ENCODE measurements at places on chromosomes 5 and 9.

DNA sequence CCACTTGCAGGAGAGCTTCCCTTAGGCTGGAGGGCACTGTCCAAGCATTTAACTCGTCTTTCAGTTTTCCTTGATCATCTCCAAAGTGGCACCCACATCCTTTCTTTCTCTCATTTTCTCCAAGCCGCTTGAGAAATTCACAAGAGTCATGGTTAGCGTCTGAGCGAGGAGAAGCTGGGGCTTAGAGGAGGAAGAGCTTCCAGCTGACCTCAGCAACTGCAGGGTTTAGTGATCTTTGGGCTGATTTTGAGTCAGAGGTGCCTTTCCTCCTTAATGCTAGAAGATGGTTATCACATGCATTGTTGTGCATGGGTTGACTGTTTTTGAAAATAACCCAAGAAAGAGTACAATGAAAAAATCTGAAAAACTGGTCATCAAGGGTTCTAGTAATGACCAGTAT is 134.7 kb downstream of the GADD45G start:
- no peak for DNase-seq

- DNase-seq, result no peak
These were observed 15.9 kb upstream of the RPL26L1 start for GRCh38 chr5:172943283-172943841.

DNA sequence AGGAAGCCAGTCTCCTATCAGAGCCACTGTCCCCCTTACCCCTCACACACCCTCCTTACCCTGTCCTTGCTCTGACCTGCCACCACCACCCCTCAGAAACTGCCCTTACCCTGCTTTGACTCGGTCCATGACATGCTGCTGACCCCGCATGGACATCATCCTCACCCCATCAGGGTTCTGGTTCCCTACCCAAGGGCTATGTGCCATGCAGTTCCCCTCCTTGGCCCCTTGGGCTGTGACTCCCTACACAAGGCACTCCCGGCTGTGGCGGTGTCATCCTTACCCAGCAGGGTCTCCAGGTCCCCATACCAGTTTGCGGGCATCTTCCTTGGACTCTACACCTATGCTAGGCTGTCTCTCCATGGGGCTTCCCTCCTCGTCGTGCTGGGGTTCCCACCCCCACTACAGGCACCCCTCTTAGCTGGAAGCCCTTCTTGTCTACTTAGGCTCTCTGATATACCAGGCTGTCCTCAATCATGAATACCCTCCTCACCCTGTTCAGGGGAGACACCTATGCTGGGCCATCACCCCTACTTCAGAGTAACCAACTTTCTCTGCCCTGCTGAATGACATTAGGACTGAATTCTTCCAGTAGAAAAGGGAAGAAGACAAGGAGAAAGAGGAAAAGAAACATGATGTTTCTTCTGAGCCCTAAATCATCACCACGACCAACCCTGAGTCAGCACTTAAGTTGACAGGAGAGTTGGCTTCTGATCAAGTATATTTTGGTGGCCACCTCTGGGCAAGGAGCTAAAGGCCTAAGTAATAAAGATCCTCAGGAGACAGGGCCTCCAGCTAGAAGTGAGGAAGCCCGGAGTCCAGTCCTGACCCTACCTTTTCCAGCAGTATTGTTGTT is 115.2 kb downstream of the GCNT1 start:
- DNase-seq, result no peak

GRCh38 chr9:77816641-77817341 is 168.7 kb upstream of the GNA14 start:
- DNase-seq, result no peak

GRCh38 chr5:35038891-35039290 is 8.9 kb downstream of the AGXT2 start:
- no peak for DNase-seq

GRCh38 chr9:133426011-133426410 is 3.8 kb downstream of the ADAMTS13 start:
- no peak for DNase-seq

- DNase-seq, result peak; percentile 27
These were observed 694 bp downstream of the RMI1 start for GRCh38 chr9:83981126-83981871.

DNA sequence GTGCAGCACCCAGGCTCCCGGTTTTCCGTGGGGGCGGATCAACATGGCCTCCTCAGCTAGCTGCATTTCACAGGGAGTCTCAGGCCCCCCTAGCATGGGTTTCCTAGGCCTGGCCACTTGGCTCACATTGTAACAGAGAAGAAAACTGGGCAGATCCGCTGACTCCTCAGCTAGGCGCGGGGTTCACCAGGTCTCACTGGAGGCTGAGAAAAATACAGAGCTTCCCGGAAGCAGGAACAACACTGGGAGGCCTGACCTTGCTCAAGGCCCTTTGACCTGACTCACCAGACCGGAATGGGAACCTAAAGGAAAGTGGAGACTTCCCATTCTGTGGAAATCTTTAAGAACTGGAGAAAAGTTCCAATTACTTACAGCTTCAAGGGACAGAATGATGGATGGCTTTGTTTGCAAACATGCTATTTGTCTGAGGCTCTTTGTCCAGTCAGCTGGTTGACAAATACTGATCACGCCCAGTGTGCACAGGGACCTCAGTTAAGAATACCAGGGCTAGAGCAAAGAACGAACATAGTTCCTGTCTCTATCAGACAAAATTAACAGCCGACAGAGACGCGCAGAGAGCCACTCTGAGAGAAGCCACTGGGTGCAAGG is 88.7 kb upstream of the LRRTM2 start:
- DNase-seq, result no peak

GRCh38 chr9:137302118-137302448 is at the start of gene NRARP:
Gene NRARP, minus strand, starts transcription at chr9:137302271. Its CDS starts 343 bp downstream, at chr9:137301928.
- peak; percentile 77 for DNase-seq

GRCh38 chr5:104139840-104140239 is 577.3 kb upstream of the NUDT12 start:
- no peak for DNase-seq

- DNase-seq, result no peak
These were observed 7.8 kb downstream of the GZMA start for GRCh38 chr5:55110217-55110616.

- DNase-seq, result no peak
These were observed 61.5 kb downstream of the NR3C1 start for GRCh38 chr5:143341807-143342570.

DNA sequence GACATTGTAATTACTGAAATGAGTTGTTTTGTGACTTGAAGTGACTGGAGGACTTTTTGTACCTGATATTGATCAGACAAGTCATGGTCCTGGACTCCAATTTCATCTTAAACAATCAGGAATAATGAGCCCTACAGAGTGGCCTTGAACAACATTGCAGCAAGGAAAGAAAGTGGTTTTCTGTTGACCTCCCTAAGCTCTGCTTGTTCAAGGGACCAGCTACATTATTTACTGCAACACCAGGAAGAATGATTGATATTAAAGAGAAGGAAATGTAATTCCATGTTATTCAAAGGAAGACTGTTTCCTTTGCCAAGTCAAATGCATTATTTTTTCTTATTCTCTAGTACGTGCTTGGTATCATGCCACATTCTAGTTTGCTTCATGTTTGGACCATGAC is 22.6 kb downstream of the ENTREP1 start:
- no peak for DNase-seq

DNA sequence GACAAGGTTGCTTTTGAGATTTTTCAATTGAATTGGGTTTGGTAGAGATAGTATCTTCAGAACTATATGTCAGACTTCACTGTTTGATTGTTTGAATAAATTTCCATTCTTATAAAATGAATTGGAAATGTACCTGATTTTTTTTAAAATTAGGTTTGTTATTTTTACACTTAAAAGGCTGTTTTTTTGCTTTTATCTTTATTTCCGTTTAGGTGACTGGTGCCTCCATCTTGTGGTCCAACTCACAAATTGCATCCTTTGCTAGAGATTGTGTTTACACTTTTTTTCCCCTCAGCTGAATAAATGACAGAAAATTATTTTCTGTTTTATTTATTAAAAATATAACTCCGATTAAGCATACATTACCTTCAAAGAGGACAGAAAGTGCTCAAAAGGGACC is 15.6 kb downstream of the NDUFAF2 start:
- DNase-seq, result no peak

DNA sequence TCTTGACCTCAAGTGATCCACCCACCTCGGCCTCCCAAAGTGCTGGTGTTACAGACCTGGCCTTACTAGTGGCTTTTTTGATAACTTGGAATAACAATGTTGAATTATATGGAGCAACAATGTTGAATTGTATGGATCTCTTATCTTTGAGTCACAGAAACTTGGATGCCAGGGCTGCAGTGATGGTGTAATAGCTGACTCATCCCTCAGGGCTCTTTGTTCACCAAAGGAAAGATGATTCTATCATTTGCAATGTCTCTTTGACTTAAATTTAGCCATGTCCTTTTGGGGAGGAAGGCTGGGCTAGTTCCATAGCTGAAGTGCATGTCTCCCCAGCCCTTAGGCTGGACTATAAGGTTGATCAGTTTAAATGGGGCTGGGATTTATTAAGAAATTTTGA is 172.3 kb downstream of the PDZD2 start:
- no peak for DNase-seq

- no peak for DNase-seq
These were observed 129.7 kb downstream of the RAPGEF6 start for GRCh38 chr5:131505237-131505908.

DNA sequence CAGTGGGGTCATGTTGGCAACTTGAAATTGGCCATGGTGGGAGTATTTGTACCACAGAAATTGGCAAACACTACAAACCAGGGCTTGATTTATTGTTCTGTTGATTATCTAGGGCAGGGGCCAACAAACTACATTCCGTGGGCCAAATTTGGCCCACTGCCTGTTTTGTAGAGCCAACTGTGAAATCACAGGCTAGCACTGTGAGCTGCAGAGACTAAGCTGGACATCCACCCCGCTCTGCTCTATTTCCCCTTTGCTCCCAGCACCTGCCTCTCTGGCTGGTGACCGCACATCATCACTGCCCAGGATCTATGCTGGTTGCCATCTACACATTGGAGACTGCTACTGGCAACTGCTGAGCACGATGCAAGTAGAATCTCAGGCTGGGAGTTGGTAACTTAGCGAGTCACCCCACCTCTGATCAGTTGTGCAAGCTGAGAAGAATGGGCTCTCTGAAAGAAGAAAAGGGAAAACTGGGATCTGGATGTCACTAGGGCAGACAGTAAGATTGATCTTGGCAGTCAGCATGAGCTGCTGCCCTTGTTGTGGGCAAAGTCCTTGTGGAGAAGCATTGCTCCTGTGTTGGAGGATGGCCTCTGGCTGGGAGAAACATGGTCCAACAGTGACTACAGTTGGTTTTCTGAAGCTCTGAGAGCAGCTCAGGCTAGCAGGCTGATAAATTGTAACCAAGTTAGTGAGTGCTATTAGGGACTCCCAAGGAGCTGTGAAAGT is 144.7 kb upstream of the RAD23B start:
- no peak for DNase-seq

GRCh38 chr5:177462021-177462670 is 11.3 kb downstream of the DBN1 start:
- no peak for DNase-seq

DNA sequence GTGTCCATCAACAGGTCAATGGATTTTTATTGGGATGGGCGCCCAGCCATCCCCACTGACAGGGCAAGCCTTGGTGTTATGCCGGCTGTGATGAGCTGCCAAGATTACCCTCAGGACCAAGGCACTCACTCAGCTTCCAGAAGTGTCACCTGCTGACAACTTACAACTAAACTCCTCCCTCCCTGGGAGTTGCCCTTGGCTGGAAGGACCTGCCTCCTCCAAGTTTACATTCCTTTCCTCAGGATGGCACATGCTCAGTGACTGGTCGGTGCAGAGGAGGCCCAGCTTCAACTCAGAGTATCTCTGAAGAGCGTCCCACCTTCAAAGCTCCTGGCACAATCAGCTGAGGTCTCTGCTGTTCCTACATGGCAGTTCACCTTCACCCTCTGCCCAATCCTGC is 52.5 kb upstream of the ZBTB43 start:
- no peak for DNase-seq

DNA sequence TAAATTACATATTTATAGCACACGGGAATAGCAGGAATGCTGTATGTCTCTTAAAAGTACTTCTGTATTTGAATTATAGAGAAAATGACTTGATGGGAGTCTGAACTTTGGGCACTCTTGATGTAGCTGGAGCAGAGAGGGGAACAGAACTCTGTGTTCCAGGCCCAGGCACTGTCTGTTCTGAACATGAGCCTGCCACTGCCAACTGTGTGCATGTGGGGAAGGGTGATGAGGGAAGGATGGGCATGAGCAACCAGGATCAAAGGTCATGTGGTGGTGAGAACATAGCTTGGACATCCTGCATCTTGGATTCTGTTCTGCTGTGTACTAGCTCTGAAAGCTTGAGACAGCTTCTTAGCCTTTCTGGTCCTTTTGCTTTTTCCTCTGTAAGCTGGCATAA is 16.4 kb upstream of the ZBED3 start:
- no peak for DNase-seq

DNA sequence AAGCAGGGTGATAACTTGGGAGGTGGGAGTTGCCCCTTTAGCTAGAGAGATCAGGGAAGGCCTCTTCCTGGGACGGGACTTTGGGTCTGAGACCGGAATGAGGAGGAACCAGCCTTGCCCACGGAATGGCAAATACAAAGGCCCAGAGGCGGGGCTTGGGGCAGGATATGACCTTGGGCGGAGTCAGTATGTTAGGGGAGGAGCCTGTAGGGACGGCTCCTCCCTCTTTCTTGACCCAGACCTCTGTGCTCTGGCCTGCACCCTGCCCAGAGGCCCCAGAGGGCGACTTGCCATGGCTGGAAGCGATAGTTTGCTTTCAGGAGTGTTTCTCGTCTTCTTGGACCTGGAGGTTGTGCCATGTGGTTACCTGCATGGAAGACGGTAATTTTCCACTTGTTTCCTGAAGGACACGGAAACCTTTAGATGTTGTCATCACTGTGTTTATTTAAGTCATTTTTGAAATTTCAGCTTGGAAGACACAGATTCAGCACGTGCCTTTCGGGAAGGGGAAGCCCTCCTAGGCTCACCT is 85.6 kb downstream of the DAB2IP start:
- DNase-seq, result no peak

DNA sequence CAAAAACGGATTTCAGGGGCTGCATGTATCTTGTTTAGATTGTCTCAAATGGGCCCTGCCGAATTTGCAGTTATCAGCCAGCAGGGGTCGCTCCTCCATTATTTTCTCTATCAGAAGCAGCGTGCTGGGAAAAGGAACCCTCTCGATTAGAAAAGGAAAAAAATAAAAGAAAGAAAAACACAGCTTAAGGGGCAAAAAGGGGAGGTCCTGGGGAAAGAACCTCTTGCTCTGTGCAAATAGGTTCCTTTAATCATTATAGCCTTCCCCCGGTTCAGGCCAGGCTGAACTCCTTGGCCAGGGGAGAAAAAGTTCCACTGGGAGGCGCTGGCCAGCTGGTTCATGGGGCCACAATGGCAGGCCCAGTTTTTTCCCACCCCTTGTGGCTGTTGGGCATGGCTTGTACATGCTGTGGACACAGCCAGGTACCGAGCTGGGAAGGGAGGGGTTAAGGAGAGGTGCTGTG is 25.0 kb upstream of the CAPSL start:
- no peak for DNase-seq

Measured in stimulated activated CD8-positive, alpha-beta memory T cell treated with anti-CD3 and anti-CD28 coated beads, Interleukin-7, amount 100 ng/mL, for 48 hours (primary cell).